Skin of body (tissue), 3 donors: ENCODE measurements at places on chromosomes 6 and 20. TPM values are rescaled to one million over a fixed set of nuclear protein-coding genes. Genes with fewer than 3 reads are reported as not detected.

TBXT gene
- total RNA-seq, result not detected

SEL1L2 gene
- not detected for total RNA-seq

ASIP gene
- 7.6 TPM for total RNA-seq

PRIM2 gene
- total RNA-seq, result 17.2 TPM

CEBPB gene
- 39.7 TPM for total RNA-seq

DPPA5 gene
- total RNA-seq, result not detected
